ENCODE measurements at places on chromosomes 2 and 18.
A peak's percentile ranks its signal among the peaks of the same experiment; 100 is the strongest.

DNA sequence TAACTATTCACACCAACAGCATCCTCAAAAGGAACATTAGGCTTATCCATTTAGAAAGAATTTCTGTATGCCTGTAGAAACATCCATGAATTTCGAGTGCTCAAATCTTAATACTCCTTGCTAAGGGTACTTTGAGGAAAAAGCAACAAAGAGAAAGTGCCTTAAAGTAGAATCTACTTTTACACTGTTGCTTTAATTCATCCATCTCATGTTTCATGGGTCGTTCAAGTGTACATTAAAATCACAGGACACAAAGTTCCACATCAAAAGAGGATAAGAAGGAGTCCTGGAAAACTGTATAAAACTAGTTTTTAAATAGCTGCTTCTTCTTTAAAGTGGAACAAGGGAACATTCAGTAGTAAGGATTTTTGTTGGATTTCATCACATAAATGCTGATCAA, 54.5 kb downstream of the LRP1B start:
- DNase-seq = no peak

DNA sequence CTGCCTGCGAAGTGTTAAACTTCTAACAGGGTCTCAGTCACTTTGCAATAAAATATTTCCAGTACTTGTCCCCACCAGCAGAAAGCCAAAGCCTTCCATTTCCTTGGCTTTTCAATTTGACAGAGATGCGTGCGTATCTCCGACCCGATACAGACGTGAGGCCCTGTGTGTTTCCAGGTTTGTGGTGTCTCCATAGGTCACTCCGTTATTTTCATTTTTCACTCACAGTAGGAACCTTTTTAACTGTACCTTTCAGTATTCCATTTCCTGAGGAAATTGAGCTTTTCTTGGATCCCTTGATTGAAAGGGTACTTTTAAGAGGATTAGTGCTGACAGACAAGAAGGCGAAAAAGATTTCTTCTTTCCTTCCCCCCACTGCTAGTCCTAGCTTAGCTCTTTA, 116.3 kb upstream of the TTN start:
- DNase-seq = no peak

DNA sequence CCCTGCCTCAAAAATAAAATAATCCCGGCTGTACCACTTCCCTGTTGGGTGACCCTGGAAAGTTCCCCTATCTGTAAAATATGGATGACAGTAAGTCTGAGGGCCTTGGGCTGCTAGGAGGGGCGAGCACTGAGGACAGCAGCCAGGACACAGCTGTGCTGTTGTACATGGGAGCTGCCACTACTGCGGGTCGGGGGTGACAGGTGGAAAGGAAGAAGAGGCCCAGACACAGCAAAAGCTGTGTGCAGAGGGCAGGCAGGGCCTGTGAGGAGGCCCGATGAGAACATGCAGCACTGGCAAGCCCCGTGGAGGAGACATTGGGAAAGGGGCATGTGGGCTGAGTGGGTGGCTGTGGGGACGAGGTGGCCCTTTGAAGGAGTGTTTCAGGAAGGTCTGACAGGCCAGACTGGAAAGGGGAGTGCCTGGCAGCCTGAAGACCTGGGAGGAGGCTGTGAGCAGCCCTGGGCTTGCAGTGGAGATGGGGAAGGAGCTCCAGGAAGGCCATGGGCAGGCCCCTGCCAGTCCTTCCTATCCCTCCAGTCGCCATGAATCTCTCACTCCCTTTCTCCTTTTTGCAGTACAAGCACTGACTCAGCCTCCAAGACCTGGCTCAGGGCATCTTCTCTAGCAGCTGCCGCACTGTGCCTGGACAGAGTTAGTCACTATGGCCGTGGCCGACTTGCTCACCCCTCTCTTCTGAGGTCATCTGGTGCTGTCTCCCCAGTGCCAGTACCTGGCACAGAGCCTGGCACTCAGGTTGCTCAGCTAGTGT, 28.9 kb upstream of the SEMA4C start:
- DNase-seq = peak; percentile 33

DNA sequence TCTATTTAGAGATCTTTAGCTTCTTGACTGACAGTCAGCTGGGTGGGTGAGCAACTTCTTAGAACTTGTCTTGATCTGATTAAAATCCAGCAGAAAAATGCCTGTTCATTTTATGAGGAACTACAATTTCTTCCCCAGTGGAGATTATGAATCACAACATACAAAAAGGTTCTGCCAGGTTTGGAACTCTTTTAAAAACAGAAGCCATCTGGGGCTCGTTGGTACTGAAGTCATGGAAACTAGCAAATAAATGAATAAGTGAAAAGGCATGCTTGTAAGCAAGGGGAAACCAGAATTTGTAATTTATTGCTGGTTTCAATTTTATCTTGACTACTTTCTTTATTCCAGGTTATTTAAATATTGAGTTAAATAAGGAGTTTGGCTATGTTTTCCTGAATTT, 767.4 kb downstream of the MBD2 start:
- DNase-seq = no peak

GRCh38 chr2:222710736-222711135, 39.3 kb downstream of the MOGAT1 start:
- DNase-seq = no peak

Data from HS-5 (cell line).